Fibroblast of lung (primary cell): ENCODE measurements at places on chromosomes 6 and 20.

- DNase-seq, result no peak
These were observed 41.6 kb downstream of the KCNQ2 start for GRCh38 chr20:63430891-63431290.

- no peak for DNase-seq
These were observed 36.5 kb downstream of the JARID2 start for GRCh38 chr6:15282334-15282733.

DNA sequence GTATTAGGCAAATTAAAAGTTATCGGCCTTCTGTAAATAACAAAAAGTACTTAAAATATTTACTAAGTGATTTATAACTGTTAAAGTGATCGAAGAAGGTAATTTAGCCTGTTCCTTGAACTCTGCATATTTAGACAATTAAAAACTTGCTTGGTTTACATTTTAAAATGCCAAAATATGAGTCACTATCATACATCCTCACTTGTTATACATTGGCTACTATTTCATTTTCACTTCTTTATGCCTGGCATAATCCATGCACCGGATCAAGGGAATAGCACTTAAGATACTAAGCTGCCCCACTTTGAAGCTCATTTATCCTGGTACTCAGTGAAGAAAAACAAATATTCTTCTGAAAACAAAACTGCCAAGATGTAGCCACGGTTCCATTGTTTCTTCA, 344.6 kb downstream of the UBE3D start:
- DNase-seq, result no peak

GRCh38 chr6:132494954-132495353, 18.0 kb downstream of the STX7 start:
- no peak for DNase-seq

DNA sequence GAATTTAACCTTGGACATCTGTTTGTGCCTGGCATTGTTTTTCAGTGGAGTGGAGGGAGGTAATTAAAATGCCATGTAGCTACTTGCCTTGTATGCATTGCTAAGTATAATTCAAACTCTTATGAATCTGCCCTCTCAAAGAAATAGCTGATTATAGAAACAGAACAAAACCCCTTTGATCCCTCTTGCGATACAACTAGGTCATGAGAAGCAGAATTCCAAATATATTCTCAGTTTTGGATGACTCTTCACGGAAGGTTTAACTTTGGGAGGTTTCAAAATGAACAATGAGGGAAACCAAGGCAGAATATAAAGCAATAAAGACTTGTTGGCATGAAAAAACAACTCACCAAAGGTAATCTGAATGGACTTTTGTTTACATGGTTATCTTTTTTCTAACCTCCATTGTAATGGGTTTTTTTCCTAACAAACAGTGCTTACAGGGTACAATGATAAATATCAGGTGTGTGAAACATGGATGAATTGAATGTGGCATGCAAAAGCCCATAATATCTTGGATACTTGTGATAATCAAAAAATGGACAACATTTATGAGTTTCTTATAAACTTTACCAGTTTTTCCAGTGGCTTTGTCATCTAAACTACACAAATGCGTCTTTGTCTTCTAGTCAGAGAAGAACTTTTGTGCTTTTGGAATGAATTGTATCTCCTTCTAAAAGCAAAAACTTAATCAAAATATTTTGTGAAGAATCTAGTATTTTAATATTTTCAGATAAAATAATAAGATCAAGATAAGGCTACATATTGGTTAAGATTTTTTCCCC, 15.7 kb upstream of the HEY2 start:
- DNase-seq, result no peak

DNA sequence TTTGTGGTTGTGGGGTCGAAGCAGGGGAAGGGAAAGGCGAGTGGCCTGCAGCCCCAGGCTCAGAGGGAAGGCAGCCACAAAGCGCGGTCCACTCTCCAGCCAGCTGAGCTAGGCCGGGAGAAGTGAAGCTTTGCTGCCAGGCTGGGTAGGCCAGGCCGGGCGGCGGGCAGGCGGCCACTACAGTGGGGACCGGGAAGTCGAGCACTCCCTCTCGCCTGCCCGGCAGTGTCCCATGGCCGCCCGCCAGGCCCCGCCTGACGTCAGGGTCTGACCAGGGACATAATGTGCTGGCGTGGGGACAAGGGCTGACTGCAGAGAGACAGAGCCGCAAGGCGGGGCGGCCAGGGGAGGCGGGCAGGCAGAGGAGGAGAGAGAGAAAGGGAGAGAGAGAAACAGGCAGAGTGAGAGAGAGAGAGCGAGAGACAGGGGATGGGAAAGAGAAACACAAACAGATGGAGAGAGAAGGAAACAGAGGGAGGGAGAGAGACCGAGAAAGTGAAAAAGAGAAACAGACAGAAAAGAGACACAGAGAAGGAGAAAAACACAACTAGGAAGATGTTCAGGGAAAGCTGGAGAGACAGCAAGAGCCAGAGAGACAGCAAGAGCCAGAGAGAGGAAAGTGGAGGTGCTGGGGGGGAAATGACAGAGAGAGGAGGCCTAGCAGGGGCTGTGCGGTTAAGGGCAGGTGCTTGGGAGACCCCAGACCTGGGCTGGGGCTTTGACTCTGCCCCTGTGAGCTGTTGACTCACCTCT, 94.5 kb upstream of the PTPN1 start:
- peak; percentile 89 for DNase-seq

GRCh38 chr20:41798930-41799502, 180.8 kb upstream of the CHD6 start:
- DNase-seq, result no peak
